ENCODE measurements at places on chromosomes 6 and 20. TPM values are rescaled to one million over a fixed set of nuclear protein-coding genes. Genes with fewer than 3 reads are reported as not detected.

Gene ZNF391
- total RNA-seq, result not detected

DNA sequence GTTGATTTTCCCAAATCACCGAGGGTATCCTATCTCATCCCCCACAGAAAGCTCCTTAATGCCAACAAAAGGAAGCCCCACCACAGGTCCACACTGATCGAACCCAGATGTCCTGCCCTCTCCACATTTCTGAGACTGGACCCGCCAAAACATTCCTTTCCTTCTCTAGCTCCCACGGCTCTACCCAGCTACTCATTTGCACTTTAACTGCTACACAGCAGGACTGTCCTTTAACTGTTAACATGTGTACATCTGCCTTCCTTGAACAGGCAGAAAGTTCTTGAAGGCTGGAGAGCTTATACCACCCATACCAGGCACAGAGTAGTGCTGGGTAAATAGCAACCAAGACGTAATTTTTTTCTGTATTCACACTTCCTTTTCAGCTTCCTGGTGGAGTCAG lies 68.6 kb downstream of the TRMT6 start:
- DNase-seq, result peak; percentile 9

- DNase-seq, result no peak
These were observed 36.5 kb downstream of the CDH26 start for GRCh38 chr20:59994697-59995122.

DNA sequence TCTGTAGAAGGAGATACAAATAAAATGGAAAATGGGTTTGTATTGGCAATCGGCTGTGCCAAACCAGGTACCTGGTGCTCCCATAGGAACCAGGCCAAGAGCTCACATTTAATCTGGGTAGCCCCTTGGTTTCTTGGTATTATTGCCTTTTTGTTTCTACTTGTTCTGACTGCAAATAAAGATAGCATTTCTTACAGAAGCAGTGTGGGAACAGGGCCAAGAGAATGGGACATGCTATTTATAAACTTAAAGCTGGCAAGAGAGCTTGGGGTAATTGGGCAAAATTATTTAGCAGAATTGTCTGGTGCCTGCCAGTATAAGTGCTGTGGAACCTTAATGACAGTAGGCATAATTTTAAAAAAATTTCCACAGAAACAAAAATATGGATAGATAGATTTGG lies 113.5 kb upstream of the GLP1R start:
- no peak for DNase-seq

GRCh38 chr20:25361287-25361683 lies 29.4 kb downstream of the ABHD12 start:
- DNase-seq, result no peak

Gene GPR6
- total RNA-seq, result not detected

- DNase-seq, result no peak
These were observed 70.3 kb downstream of the NKAIN2 start for GRCh38 chr6:123873974-123874373.

Gene DNPH1
- total RNA-seq, result 65.5 TPM

DNA sequence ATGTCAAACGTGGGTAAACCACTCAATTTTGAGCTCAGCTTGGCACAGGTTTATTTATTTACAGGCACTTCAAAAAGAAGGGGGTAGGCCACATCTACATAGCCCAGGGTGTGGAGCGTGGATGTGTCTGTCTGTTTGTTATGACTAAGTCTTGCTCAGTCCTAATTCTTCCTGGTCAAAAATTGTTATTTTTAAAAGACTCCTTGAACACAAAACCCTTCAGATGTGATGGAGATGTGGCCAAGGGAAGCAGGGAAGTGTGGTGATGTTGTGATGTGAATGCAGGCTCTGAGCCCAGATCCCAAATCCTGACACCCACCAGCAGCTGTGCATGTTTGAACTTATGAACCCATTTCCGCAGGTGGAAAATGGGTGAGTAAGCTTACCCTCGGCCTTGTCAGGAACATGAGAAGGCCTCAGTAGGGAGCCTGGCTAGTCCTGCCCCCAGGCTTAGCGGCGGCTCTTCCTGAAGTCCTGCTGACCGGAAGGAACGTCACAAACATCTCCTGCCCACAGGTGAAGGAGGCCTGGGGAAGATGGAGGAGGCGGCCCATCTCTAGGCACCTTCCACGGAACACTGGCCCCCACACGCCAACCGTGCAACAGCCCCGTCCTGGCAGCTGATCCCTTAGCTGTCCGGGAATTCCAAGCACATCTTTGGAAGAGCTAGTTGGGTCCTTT lies 119.7 kb downstream of the MYLK4 start:
- DNase-seq, result no peak

- no peak for DNase-seq
These were observed 183.4 kb upstream of the FBXL4 start for GRCh38 chr6:99130897-99131873.

Gene VSTM2L
- 0.17 TPM for total RNA-seq

Gene KCNG1
- not detected for total RNA-seq

GRCh38 chr6:34391786-34392496 lies 528 bp downstream of the NUDT3 start:
- DNase-seq, result peak; percentile 76

DNA sequence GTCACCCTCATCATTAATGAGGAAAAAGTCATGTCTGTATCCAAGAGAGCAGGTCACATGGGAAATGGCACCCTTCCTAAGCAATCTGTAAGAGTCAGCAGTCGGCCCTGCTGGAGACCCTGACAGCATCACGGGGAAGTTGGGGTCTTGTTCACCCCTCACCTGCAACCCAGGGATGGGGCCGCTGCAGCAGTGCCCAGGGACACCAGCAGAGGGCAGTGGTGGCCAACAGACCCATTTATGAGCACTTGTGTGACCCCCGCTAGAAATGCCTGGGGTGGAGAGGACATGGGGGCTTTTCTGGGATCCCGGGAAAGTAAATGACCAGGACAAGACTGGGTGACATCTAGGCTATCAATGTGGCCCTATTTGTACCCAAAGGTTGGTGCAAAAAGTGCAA lies 35.9 kb downstream of the ANKRD60 start:
- DNase-seq, result peak; percentile 4

- DNase-seq, result no peak
These were observed 63.9 kb upstream of the PIM1 start for GRCh38 chr6:37106051-37106363.

- no peak for DNase-seq
These were observed 3.3 kb upstream of the TAAR5 start for GRCh38 chr6:132592855-132593254.

GRCh38 chr6:164528539-164528938 lies 780.9 kb downstream of the C6orf118 start:
- no peak for DNase-seq

GRCh38 chr20:36881888-36882287 lies 6.0 kb downstream of the TLDC2 start:
- DNase-seq, result no peak

Gene FAM110A
- total RNA-seq, result 36.4 TPM

Measured in OCI-LY7 (cell line).